ENCODE measurements at places on chromosomes 1 and 21. TPM values are rescaled to one million over a fixed set of nuclear protein-coding genes. Genes with fewer than 3 reads are reported as not detected.

DNA sequence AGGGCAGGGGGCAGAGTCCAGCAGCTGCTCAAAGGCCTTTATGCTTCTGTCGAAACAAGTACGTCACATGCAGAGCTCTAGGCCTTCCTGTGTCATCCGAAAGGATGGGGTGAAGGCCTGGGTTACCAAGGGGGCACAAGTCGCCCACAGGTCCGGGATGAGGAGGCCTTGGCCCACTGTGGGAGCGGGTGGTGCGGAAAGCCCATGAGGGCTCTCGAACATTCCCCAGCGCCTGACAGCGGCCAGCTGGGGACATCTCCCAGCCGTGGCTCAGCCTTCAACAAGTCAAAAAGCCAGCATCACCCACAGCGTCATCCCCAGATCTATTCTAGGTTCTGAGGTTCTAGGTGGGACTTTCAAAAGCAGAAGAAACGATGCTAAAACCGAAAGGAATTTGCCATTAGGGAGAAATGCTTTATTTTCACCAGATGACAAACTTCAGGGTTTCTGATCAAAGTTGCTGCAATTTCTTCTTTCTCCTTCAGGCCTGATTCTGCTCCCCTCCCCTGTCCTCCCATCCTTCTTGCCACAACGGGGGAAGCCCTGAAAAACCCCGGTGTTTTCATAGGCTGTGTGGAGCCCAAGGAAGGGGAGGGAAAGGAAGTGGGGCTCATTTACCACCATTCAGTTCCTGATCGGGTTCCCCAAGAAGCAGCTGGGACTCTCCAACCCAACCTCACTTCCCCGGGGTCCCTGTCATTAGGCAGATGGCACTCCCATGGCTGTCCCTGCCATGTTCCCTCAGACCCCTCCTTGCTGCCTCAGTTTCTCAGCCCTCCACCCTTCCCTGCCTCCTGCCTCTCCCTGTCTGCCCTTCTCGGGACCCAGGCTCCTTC, 17.6 kb downstream of the GPR137B start:
- DNase-seq, result no peak

Gene PIGM
- polyA plus RNA-seq, result 5.7 TPM

DNA sequence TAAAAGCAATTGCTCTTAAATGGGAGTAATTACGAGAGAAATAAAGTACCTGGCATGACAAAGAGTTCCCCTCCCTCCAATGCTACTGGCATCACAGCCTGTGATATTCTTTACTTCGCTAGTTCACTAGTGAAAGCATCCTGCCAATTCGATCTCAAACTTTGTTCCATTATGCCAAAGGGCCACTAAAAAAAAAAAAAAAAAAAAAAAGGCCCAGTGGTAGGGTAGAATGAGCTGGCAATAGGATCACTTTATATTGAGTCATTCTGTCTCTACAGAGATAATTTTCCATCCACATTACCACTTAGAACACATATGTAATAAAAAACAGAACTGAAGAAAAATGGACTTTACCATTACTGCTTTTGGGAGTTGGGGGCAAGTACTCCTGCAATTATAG, 11.2 kb downstream of the PUM1 start:
- no peak for DNase-seq

Gene PTPRC
- polyA plus RNA-seq, result 0.05 TPM

DNA sequence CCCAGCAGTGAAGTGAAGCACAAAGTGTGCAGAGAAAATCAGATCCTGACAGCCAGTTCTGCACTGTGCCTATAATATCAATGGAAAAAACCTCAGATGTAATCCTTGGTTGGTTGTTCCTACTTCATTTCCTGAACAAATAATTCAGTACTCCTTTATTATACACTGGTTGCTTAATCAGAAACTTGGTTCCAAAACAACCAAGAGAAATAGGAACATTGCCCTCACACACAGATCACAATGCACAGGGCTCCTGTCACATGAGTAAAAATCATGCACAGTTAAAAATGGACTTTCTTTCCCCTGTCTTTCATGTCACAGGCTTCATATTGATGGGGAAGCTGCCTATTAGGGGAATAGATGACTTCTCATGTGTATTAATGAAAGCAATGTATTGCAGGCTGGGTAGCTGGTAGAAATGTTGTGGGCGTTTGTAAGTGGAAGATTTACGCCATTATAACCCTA, 9.7 kb downstream of the DNASE2B start:
- DNase-seq, result no peak

- no peak for DNase-seq
Observed at GRCh38 chr1:107724648-107725047, 240.3 kb downstream of the VAV3 start.

DNA sequence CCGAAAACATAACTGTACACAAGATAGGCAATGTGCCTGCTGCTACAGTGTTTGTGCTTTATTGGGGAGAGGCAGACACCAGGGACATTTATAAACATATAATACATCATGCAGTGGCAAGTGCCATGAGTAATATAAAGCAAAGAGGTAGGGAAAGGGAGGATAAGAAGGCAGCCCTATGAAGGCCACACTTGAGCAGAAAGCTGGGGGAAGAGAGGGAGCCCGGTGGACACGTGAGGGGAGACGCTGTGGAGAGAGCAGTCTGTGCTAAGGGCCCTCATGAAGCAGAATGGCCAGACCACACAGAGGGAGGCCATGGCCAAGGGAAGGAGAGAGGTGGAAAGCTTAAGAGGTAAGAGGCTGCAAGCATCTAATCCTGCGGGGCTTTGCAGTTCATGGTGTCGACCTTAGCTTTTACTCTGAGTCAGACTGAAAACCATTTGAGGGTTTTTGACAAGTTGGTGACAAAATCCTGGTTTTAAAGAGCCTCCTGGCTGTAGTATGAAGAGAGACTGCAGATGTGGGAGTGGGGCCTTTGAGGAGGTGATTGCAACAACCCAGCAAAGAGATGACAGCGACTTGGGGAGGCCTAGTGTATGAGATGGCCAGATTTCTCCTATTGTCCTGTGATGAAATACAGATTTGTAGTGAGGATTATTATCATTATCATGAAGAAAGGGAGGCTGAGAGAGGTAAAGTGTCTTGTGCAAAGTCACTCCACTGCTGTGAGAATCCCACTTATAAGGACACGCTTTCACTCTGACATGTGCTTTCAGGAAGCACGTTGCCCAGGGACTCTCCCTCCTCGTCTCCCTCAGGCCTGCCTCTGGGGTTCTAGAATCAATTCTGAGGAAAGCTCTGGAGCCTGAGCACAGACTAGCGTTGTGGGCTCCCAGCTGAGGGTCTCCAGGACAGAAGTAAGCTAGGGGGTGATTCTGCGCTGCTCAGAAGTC, 192.9 kb downstream of the RHOU start:
- DNase-seq, result no peak

DNA sequence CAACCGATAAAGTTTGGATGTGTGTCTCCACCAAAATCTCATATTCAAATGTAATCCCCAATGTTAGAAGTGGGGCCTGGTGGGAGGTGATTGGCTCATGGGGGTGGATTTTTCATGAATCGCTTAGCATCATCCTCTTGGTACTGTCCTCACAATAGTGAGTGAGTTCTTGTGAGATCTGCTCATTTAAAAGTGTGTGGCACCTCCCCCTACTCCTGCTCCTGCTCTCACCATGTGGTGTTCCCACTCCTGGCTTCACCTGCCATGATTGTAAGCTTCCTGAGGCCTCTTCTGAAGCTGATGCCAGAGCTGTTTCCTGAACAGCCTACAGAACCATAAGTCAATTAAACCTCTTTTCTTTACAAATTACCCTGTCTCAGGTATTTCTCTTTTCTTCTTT, 28.2 kb upstream of the PRDX6 start:
- DNase-seq, result no peak

Gene DIO1
- polyA plus RNA-seq, result 0.39 TPM

- DNase-seq, result no peak
Observed at GRCh38 chr1:245901037-245901436, 606.0 kb downstream of the SMYD3 start.

Gene NUDT4B
- polyA plus RNA-seq, result 11.0 TPM

Gene PLEKHG5
- 10.4 TPM for polyA plus RNA-seq

- no peak for DNase-seq
Observed at GRCh38 chr1:162535501-162535900, 26.0 kb upstream of the UAP1 start.

GRCh38 chr1:229714964-229715603, 89.0 kb downstream of the URB2 start:
- peak; percentile 76 for DNase-seq

DNA sequence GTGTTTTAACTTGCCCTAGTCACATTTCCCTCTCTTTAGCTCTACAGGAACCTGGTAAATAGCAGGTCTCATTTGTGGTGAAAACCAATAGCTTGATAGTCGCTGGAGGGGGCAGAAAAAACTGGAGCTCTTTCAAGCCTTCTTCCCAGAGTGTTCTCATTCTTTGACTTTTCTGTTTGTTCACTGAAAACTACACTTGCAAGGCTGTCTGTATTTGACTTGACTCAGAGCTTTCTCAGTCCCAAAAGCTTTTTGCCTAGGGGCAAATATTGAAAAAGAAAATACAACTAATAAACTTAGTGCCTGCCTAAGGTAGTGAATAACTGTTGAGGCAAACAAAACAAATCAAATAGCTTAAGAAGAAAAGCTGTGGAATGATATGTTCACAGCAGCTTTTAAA, 217.1 kb upstream of the CHRM3 start:
- DNase-seq, result no peak

GRCh38 chr1:227280836-227281235, 37.5 kb downstream of the CDC42BPA start:
- no peak for DNase-seq

Gene FCRL1
- polyA plus RNA-seq, result not detected

Gene DNALI1
- 10.9 TPM for polyA plus RNA-seq

DNA sequence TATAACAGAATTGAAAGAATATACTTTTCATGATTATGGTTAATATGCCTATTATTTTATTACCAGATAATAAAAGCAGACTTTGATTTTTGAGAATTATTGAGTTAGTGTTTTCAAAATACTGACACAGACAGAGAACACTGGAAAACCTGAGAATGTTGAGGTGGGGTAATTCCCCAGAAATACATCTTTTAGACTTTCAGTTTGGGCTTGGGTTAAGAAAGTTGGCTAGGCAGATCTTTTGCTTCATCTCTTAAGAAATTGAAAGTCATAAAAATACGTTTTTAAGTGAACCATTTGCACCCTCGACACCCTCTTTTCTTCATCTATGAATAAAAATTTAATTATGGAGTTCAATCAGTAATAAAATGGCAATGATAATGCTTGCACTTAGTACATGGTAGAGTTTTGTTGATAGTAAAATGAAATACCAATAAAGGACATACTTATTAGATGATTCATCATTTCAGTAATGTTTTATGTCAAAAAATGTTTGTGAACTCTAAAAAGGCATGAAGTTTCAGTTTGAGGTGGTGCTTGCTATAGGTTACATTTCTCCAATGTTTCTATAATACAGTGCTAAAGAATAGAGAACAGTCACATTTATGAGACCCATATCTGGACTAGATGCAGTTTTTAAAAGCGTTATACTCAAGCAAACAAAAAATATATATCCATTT, 1.9 kb upstream of the SAMSN1 start:
- DNase-seq, result no peak

DNA sequence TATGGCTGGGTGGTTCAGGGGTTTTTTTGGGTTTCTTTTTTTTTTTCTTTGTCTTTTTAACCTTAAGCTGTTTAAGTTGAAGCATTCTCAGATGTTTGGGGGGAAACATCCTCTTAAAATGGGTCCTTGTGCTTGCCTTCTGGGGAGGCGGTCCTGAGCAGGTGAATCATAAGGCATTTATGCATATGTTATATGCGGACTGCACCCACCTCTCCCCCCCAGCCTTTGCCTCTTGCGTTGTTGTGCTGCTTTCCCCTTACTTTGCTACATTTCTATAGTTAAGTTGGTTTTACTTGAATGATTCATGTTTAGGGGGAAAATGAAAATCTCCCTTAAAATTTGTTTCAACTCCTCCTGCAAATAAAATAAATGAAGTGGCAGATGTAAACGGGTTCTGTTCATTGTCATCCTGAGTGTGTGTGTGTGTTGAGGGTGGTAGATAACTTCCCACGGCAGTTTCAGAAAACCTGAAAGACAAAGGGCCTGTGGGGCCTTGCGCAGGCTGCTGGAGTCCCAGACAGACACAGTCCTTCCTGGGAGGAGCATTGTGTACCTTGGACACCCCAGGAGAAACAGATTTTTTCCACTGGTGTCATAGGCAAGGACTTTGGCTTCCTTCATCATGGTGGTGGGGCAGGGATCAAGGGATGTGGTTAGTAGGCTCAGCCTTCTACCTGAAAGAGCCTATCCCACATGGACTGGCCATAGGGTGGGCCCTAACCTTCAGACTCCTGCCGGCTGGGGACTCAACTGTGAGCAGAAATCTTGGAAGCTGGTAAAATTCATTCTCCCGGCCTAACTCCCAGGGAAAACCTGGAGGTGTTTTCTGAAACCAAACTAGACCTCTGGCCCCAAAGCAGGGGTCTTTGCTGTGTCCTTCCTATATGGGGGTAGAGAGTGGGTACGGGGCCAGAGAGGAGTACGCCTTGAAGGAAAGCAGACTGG, 926 bp upstream of the SH3D21 start:
- no peak for DNase-seq

GRCh38 chr1:45297666-45298356, 28.9 kb upstream of the HPDL start:
- no peak for DNase-seq

- no peak for DNase-seq
Observed at GRCh38 chr1:192809307-192810252, 741 bp downstream of the RGS2 start.

DNA sequence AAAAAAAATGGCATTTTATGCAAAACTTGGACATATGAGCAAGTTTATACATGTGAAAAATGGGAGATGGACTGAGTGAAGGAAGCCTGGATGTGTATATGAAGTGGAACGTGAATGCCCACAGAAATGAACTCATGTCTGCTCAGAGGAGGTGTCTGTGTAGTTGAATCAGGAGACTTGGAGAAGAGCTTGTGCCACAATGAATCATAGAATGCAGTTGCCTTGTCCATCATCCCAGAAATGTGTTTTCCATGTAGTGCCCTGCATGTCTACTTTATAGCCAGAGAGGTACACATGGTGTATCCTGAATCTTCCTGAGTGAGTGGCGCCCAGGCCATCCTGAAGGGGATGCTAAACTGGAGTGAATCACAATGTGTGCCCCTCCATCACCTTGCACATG, 2.6 kb upstream of the ILDR2 start:
- DNase-seq, result no peak

- no peak for DNase-seq
Observed at GRCh38 chr1:205594846-205595245, 37.0 kb downstream of the ELK4 start.

DNA sequence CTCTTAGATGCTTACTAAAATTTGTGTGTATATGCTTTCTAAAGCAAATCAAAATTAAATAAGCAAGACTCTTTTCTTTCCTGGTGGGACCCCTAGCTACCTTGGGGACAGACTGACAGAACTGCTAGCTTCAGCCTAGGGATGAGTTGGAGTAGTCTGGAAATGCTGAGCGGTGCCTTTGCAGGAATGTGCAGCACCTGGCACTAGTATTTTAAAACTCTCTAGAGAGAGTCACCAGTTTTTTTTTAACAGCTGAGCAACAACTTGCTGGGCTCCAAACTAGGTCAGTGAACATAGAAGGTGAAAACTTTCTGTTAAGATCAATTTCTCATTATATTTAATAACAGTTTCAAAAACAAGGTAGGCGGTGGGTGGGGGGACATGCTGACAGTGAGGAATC, 56.8 kb downstream of the NUF2 start:
- no peak for DNase-seq

- DNase-seq, result no peak
Observed at GRCh38 chr1:39214998-39215873, 10.7 kb downstream of the MACF1 start.

Gene MTARC1
- polyA plus RNA-seq, result 16.0 TPM

- no peak for DNase-seq
Observed at GRCh38 chr1:107328087-107328486, 187.2 kb downstream of the NTNG1 start.

- DNase-seq, result no peak
Observed at GRCh38 chr21:38293113-38293512, 36.3 kb downstream of the KCNJ15 start.
